ENCODE measurements at places on chromosomes 7 and 10. TPM values are rescaled to one million over a fixed set of nuclear protein-coding genes. Genes with fewer than 3 reads are reported as not detected.

Gene WDFY4
- total RNA-seq, result 4.6 TPM

Gene TEX36
- total RNA-seq, result not detected

Gene SYCE1
- total RNA-seq, result 0.50 TPM

Gene FFAR4
- total RNA-seq, result 0.42 TPM

Gene OPN4
- total RNA-seq, result not detected

Gene HDAC9
- total RNA-seq, result 63.0 TPM

Gene FBXO24
- total RNA-seq, result 0.33 TPM

GRCh38 chr7:90816511-90817142 is 220.5 kb downstream of the CDK14 start:
- no peak overlapping the region for H3K4me3 ChIP-seq
- no peak for DNase-seq
- H3K36me3 ChIP-seq, result no peaks in the 10 kb centered on the region
- H3K4me1 ChIP-seq, result no peaks in the 10 kb centered on the region
- no peaks in the 10 kb centered on the region for H3K27me3 ChIP-seq
- no peak overlapping the region for H3K27ac ChIP-seq

GRCh38 chr7:104106108-104106905 is 101.5 kb downstream of the ORC5 start:
- no peak overlapping the region for H3K4me3 ChIP-seq
- no peaks in the 10 kb centered on the region for H3K27me3 ChIP-seq
- DNase-seq, result no peak
- H3K27ac ChIP-seq, result no peak overlapping the region
- H3K4me1 ChIP-seq, result no peaks in the 10 kb centered on the region

DNA sequence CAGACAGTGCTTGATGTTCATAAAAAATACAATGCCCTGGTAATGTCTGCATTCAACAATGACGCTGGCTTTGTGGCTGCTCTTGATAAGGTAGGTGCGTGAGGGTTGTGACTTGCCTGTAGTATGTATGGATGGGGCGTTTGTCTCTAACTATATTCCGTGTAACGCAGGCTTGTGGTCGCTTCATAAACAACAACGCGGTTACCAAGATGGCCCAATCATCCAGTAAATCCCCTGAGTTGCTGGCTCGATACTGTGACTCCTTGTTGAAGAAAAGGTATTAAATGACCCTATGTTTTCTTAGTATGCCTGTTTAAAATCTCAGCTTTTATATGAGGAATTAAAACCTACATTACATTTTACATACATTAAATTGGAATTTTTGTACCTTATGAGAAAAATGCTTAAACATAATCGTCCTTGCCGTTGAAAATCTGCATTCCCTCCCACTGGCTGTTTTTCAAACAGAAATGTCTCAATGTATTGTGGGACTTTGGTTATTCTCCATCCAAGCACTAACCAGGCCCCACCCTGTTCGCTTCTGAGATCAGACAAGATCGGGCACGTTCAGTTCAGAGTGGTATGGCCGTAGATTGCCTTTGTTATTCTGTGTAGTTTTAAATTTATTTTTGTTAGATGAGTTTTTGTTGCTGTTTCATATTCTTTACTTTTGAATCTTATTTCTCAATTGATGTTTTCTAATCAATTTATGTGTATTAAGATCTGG is 85.3 kb downstream of the CUL1 start:
- no peak overlapping the region for H3K27ac ChIP-seq
- no peak overlapping the region for H3K4me3 ChIP-seq
- H3K27me3 ChIP-seq, result no peaks in the 10 kb centered on the region
- DNase-seq, result no peak
- peaks cover 54% of the 10 kb centered on the region for H3K36me3 ChIP-seq

GRCh38 chr7:63789378-63790176 is 209.1 kb upstream of the ZNF722 start:
- H3K4me3 ChIP-seq, result peak overlapping the region; percentile 12
- DNase-seq, result no peak

DNA sequence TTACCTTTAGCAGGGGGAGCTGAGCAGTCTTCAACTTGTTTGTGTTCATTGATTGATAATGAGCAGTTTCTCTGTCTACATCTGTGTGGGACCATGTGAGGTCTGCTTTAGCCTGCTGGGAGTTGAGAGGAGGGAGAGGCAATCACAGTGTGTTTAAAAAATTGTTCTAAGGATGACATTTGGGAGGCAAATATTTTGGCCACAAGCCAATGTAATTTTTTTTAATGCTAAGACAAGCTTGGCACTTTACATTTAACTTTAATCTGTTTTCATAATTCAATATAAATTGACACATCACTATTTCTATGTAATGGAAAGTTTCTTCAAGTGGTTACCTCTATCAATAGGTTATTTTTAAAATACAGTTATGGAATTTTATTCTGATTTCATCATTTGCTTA is 55.9 kb upstream of the SEMA3A start:
- no peak overlapping the region for H3K27ac ChIP-seq
- H3K36me3 ChIP-seq, result no peaks in the 10 kb centered on the region
- DNase-seq, result no peak
- H3K27me3 ChIP-seq, result no peaks in the 10 kb centered on the region
- peaks cover 42% of the 10 kb centered on the region for H3K4me1 ChIP-seq
- no peak overlapping the region for H3K4me3 ChIP-seq

DNA sequence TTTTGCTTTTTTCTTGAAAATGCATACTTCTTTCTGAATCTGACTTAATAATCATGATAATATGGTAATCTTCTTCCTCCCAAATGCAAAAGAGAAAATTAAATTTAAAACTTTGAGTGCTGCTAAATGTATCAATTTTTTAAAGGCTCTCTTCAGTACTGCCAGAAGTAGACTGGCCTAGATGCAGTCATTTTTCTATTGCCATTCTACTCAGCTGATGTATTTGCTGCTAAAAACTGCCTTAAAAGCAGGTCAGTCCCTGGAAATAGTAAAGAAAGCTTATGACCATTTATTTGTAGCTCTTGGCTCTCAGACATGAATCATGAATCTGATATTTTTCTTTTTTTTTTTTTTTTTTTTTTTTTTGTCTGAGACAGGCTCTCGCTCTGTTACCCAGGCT is 28.5 kb downstream of the NAPEPLD start:
- DNase-seq, result no peak
- H3K27me3 ChIP-seq, result no peaks in the 10 kb centered on the region
- no peaks in the 10 kb centered on the region for H3K36me3 ChIP-seq
- no peak overlapping the region for H3K27ac ChIP-seq

GRCh38 chr10:84844461-84844860 is 516.1 kb downstream of the CCSER2 start:
- no peak overlapping the region for H3K27ac ChIP-seq
- H3K4me1 ChIP-seq, result peaks cover 9% of the 10 kb centered on the region
- no peaks in the 10 kb centered on the region for H3K27me3 ChIP-seq
- DNase-seq, result no peak

GRCh38 chr10:124732931-124733570 is 11.1 kb downstream of the FAM53B start:
- H3K4me3 ChIP-seq, result peak overlapping the region; percentile 11
- H3K27ac ChIP-seq, result peak overlapping the region; percentile 89
- no peak for DNase-seq

- no peak overlapping the region for H3K4me3 ChIP-seq
- no peak for DNase-seq
- H3K4me1 ChIP-seq, result no peaks in the 10 kb centered on the region
- no peaks in the 10 kb centered on the region for H3K27me3 ChIP-seq
- no peak overlapping the region for H3K27ac ChIP-seq
Observed at GRCh38 chr7:113928112-113928511, 9.3 kb upstream of the PPP1R3A start.

DNA sequence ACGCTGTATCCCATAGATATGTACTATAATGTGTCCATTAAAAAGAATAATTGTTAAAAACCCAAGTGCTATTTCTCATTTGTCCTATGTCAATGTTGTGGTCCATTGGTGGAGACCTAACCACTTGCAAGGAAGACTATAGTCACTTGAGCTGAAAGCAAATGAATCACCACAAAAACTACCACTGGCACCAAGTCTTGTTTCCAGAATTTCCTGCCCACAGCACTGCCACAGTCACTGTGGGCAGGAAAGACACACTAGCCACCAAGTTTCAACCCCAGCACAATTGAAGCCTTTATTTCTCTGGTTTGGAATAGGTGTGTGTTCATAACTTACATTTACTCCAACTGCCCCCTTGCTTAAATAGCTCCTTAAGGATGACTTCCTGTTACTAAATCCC is 12.4 kb downstream of the DIP2C start:
- DNase-seq, result no peak
- peaks cover 38% of the 10 kb centered on the region for H3K4me1 ChIP-seq
- no peak overlapping the region for H3K4me3 ChIP-seq
- no peak overlapping the region for H3K27ac ChIP-seq
- H3K36me3 ChIP-seq, result no peaks in the 10 kb centered on the region
- no peaks in the 10 kb centered on the region for H3K27me3 ChIP-seq

DNA sequence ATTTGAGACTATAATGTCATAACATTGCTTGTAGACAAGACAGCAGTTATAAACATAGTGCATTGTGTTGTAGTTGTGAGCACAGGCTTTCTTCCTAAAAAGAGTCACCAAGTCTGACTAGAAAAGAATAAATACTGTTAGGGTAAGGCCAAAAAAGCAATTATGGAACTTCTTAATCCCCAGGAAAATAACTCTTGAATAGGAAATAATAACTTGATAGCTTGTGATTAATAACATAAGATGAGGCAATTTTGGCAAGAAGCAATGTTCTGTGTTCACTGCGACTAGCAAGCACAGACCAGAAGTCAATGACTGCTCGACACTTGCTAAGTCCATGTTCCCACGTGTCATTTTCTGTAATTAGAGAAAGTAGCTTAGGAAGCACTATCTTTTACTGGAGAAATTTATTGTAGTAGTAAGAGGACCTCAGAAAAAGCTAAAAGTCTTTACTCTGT is 97.1 kb downstream of the AGMO start:
- H3K4me3 ChIP-seq, result no peak overlapping the region
- peaks cover 20% of the 10 kb centered on the region for H3K4me1 ChIP-seq
- H3K27ac ChIP-seq, result peak overlapping the region; percentile 52
- no peak for DNase-seq

DNA sequence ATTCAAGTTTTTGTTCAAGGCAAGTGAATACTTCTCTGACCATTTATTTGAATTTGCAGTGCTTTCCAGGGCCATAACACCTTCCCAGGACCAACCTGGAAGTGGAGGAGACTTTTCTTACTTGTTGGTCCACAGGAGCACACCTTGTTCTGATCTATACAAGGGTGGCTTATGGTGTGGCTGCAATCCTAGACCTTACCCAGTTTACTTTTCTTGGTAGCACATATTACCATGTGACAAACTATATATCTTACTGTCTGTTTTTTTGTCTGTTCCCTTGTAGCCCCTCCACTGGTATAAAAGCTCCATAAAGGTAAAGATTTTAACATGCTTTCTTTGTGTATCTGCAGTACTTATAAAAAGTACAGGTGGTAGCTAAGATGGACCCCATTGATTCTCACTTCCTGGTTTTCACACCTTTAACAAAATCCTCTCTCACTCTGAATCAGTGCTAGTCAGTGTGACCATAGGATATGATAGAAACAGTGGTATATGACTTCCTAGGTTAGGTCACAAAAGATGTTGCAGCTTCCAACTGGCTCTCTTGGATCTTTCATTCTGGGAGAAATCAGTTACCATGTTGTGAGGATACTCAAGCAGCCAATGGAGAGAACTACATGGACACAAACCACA is 5.6 kb upstream of the ASB4 start:
- H3K27me3 ChIP-seq, result no peaks in the 10 kb centered on the region
- H3K4me3 ChIP-seq, result no peak overlapping the region
- peaks cover 8% of the 10 kb centered on the region for H3K4me1 ChIP-seq
- H3K27ac ChIP-seq, result no peak overlapping the region

GRCh38 chr10:97333601-97334369 is 744 bp downstream of the FRAT2 start:
- H3K36me3 ChIP-seq, result peaks cover 7% of the 10 kb centered on the region
- H3K27ac ChIP-seq, result peak overlapping the region; percentile 91
- DNase-seq, result no peak

DNA sequence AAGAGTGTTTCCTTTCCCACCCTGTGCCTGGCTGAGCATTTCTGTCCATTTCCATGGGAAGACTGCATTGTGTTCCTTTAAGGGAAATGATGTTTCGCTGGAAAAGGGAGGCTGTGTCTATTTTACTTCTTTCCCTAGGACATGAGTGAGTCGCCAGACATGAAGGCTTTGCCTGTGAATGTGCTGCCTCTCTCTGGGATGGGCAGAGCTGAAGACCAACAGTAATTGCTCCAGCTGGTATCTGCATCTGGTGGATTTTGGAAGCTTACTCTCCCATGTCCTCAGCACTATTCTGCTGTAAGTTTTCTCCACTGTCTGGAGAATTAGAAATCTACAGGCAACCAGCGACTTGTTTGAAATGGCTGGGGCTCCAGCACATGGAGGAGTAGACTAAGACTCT is 264.6 kb upstream of the BMPER start:
- no peak overlapping the region for H3K27ac ChIP-seq
- no peaks in the 10 kb centered on the region for H3K4me1 ChIP-seq
- no peaks in the 10 kb centered on the region for H3K27me3 ChIP-seq
- H3K4me3 ChIP-seq, result no peak overlapping the region
- no peaks in the 10 kb centered on the region for H3K36me3 ChIP-seq

GRCh38 chr7:38932509-38933168 is 23.6 kb upstream of the VPS41 start:
- H3K4me3 ChIP-seq, result no peak overlapping the region
- no peaks in the 10 kb centered on the region for H3K27me3 ChIP-seq
- no peaks in the 10 kb centered on the region for H3K36me3 ChIP-seq
- H3K27ac ChIP-seq, result no peak overlapping the region
- no peaks in the 10 kb centered on the region for H3K4me1 ChIP-seq
- no peak for DNase-seq

DNA sequence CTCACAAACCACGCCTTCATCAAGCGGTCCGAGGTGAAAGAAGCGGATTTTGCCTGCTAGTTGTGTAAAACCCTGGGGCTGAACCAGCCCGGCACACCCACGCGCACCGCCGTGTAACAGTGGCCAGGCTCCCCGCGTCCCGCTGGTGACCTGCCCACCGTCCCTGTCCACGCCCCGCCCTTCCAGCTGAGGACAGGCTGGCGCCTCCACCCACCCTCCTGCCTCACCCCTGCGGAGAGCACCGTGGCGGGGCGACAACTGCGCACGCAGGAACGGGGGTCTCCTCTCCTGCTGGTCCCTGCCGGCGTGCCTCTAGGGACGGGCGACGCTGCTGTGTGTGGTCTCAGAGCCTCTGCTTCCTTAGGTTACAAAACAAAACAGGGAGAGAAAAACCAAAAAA is 16.9 kb upstream of the TSPAN33 start:
- H3K27me3 ChIP-seq, result no peaks in the 10 kb centered on the region
- DNase-seq, result no peak
- H3K36me3 ChIP-seq, result no peaks in the 10 kb centered on the region
- H3K4me1 ChIP-seq, result peaks cover 3% of the 10 kb centered on the region
- H3K27ac ChIP-seq, result no peak overlapping the region
- no peak overlapping the region for H3K4me3 ChIP-seq

GRCh38 chr7:69878015-69878414 is 279.7 kb downstream of the AUTS2 start:
- DNase-seq, result no peak
- H3K27ac ChIP-seq, result no peak overlapping the region
- H3K4me3 ChIP-seq, result no peak overlapping the region
- H3K36me3 ChIP-seq, result no peaks in the 10 kb centered on the region
- H3K4me1 ChIP-seq, result peaks cover 6% of the 10 kb centered on the region
- H3K27me3 ChIP-seq, result no peaks in the 10 kb centered on the region

- DNase-seq, result no peak
- H3K4me3 ChIP-seq, result no peak overlapping the region
- no peaks in the 10 kb centered on the region for H3K27me3 ChIP-seq
- H3K4me1 ChIP-seq, result no peaks in the 10 kb centered on the region
Observed at GRCh38 chr7:130814778-130815335, 80.8 kb upstream of the KLF14 start.
